Cerebellar nuclear complex (tissue), 1 donor: ENCODE measurements at places on chromosomes 3 and 15.

- DNase-seq, result no peak
These were observed 8.2 kb upstream of the PDHB start for GRCh38 chr3:58441514-58442450.

DNA sequence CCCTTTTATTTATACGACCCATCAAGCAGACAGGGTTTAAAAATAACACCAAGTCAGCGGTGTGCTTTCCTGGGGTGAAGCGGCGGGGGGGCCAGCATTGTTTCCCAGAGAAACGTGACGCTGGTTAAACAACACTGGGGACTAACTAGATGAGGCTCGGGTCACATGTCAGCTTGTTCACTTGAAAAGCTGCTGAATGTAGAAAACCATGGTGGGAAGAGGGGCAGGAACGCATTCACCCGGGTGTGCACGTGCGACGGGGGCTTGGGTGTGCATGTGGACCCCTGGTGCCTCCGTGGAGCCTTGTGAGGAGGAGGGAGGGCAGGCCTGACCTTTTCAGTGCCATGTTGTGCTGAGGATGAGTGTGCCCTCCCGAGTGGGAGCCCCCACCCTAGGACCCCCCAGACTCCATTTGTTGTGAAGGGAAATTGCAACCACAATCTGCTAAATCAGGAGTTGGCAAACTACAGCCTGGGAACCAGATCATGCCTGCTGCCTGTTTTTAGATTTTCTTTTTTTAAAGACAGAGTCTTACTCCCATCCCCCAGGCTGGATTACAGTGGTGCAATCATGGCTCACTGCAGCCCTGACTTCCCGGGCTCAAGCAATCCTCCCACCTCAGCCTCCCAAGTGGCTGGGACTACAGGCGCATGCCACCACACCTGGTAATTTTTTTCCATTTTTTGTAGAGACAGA lies 70.4 kb upstream of the CMTM7 start:
- DNase-seq, result no peak

GRCh38 chr3:78822726-78823125 lies 945.1 kb downstream of the ROBO1 start:
- DNase-seq, result no peak

DNA sequence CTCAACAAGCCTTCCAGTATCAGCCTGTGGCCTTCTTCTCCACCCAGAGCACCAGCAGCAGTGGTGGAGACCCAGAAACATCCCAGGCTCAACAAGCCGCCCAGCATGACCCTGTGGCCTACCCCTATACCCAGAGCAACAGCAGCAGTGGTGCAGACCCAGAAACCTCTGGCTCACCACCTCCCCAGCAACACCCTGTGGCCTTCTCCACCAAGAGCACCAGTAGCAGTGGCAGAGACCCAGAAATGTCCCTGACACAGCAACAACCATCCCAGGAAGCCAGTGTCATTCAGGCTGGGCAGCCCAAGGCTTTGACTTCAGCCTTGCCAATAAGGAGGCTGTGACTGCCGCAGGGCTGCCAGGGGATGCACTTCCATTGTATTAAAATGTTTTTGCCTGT lies 16.3 kb upstream of the EMC3 start:
- DNase-seq, result no peak

DNA sequence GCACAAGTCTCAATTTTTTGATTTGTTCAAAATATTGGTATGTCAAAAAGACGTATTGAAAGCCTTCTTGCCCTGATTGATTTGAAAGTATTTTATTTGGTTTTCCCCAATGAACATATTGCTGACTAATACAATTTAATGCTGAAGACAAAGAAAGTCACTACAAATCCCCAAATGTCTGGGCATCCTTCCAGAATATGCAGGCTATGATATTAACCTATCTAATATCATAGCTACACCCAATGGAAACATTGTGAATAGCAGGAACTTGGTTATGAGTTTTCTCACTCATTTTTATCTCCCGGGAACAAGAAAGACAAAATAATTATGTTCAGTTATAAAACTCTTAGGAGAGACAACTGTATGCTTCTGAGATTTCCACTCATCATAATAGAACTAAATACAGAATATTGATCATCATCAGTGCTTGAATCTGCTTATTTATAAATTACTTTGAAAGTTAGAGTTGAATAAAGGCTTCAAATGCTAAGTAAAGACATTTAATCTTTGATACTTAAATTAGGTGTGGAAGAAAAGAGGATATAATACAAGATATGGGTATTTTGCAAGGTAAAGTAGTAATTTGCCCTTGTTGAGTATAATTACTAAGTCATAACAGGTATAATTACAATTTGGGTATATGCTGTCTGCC lies 483.9 kb downstream of the RBMS3 start:
- DNase-seq, result no peak

- DNase-seq, result no peak
These were observed 662.0 kb upstream of the GBE1 start for GRCh38 chr3:82423268-82424030.

- DNase-seq, result no peak
These were observed at the start of gene SPESP1 for GRCh38 chr15:68930268-68931022. Gene SPESP1, plus strand, starts transcription at chr15:68930525. Its CDS starts 129 bp downstream, at chr15:68930654.

- DNase-seq, result no peak
These were observed 49.4 kb downstream of the SYNM start for GRCh38 chr15:99154271-99154670.

DNA sequence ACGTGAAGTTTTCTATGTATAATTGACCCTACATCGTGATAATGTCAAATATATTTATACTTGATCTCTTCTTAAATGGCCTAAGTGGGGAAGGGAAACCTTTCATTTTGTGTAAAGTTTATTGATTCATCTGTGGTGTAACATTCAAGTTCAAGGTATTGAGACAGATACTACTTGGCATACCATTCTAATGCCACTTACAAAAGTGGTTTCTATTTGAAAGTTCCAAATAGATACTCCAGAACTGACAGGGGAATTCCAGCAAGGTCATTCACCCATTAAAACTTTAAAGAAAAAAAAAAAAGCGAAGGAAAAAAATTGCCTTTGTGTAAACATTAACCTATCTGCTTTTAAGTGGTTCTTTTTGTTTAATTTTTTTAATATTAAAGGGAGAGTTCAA lies 45.3 kb upstream of the MAP3K13 start:
- no peak for DNase-seq

DNA sequence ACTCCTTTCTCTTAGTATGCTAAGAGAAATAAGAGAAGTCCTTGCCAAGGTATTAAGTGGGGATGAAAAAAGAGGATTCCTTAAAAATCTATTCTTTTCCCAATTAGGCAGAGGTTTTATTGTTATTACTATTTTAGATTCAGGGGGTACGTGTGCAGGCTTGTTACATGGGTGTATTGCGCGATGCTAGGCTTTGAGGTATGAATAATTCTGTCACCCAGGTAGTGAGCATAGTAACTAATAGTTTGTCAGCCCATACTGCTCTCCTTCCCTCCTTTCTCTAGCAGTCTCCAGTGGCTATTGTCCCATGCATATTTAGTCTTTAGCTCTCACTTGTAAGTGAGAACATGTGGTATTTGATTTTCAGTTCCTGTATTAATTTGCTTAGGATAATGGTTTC lies 83.9 kb downstream of the LEKR1 start:
- no peak for DNase-seq

- DNase-seq, result no peak
These were observed 41.2 kb downstream of the KLF15 start for GRCh38 chr3:126316031-126316461.

GRCh38 chr3:77236118-77236517 lies 196.2 kb downstream of the ROBO2 start:
- no peak for DNase-seq

- no peak for DNase-seq
These were observed 119.9 kb downstream of the LMLN start for GRCh38 chr3:198079771-198080520.

DNA sequence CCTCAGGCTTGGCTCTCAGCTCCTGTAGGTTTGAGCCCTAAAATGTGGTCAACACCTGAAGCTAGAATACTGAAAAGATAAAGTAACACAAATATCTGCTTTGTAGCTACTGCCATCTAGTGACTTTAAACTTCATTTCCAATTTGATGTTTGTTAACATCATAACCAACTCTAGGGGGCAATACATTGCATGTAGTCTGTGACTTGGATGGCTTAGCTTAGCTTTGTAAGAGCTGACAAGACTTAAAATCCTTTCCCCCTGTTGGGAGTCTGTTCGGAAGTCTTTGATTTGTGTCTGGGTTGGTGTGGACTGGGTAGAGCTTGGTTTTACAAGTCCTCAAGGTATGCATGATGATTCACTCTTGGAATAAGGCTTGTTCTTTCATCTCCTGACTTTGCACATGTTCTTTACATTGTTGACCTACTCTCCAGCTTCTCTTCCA lies 51.7 kb downstream of the SCN11A start:
- DNase-seq, result no peak

GRCh38 chr3:177300039-177300833 lies 103.0 kb upstream of the TBL1XR1 start:
- DNase-seq, result no peak

DNA sequence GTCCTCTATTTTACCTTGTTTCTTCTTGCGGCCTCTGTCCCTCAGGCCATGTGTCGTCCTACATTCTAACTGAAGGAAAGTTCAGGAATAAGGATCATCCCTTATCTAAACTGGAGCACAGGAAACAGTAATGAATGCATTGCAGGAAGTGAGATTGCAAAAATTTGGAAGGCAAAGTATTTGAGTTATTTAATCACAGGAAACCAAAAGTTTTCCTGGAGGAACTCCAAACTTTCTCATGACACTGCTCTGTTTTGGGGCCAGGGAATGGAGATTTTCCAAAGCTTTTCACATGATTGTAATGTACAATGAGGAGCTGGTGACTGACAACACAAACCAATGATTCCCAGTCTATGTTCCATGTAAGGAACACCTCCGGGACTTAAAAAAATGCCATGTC lies 57.8 kb upstream of the PLSCR4 start:
- DNase-seq, result no peak
